T-helper 17 cell (primary cell): ENCODE measurements at places on chromosomes 5 and 9.

GRCh38 chr5:74442466-74442865 is 198.1 kb downstream of the ENC1 start:
- DNase-seq = no peak

DNA sequence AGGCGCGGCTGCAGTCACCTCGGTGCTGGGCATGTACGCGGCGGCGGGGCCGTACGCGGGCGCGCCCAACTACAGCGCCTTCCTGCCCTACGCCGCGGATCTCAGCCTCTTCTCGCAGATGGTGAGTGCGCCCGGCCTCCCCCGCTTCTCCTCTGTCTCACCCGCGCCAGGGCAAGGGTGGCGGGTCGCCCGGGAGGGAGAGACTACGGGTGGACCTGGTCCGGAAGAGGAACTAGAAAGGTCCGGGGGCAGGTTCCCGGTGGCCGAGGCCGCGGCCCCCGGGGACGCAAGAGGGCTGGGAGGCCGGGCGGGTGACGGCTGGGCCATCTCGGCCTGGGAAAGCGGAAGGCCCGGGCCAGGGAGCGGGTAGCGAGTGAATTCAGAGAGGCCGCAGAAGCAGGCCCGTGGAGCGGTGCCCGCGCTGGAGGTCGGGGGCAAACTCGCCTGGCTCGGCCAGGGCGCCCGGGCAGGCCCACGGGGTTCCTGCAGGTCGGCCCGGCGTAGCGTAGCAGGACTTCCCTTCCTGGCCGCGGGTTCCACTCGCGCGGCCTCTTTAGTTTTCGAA is 711 bp downstream of the IRX1 start:
- no peak for DNase-seq

DNA sequence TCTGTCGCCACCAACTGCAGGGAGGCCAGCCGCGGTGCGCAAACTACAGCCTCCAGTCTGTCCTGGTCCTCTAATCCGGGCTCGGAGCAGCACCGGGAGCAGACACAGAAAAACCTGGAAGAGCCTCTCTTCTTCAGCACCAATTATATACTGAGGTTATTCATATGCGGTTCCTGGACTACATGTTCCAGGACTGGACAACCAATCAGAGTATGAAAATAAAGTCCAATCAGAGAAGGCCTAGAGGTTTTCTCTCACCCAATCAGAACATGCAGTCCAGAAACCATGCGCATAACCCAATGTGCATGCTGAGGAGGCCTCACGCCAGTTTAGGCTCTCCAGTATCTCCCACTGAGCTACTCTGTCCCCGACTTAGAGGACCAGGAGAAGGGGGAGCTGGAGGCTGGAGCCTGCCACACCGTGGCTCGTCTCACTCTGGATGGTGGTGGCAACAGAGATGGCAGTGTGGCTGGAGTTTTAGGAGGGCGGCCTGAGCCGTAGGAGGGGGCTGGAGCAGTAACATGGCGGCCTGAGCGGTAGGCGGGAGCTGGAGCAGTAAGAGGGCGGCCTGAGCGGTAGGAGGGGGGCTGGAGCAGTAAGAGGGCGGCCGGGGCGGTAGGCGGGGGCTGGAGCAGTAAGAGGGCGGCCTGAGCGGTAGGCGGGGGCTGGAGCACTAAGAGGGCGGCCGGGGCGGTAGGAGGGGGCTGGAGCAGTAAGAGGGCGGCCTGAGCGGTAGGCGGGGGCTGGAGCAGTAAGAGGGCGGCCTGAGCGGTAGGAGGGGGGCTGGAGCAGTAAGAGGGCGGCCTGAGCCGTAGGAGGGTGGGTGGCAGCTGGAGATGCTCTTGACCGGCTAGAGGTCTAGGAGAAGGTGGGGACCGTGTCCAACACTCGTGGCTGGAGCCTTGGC is 20.4 kb upstream of the TRIM52 start:
- DNase-seq = no peak

- no peak for DNase-seq
Observed at GRCh38 chr5:149129181-149129580, 12.1 kb upstream of the ABLIM3 start.
